Stimulated activated CD8-positive, alpha-beta memory T cell treated with anti-CD3 and anti-CD28 coated beads, Interleukin-4, amount 100 ng/mL, for 24 hours (primary cell): ENCODE measurements at places on chromosomes 11 and 22.

- no peak for DNase-seq
These were observed 277.5 kb downstream of the CTTN start for GRCh38 chr11:70675697-70676374.

DNA sequence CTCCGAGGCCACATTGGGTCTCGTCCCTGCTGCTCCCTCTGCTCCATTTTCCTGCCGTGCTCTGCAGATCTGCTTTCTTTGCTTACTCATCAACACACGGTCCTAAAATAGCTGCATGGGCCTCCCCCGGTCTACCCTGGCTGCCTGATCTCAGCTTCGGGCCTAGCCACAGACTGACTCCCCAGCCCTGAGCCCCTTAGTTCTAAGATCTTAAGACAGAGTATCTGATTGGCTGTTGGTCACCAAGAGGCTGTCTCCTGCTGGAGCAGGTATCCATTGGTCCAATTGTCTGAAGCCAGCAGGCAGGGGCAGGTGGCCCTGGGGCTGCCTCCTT, 53.7 kb upstream of the NECTIN1 start:
- DNase-seq = no peak

GRCh38 chr11:134691985-134692384, 279.9 kb upstream of the B3GAT1 start:
- no peak for DNase-seq

GRCh38 chr22:43996170-43996980, 27.7 kb upstream of the PARVB start:
- DNase-seq = peak; percentile 66

GRCh38 chr11:15873501-15873900, 482.8 kb downstream of the SOX6 start:
- no peak for DNase-seq

DNA sequence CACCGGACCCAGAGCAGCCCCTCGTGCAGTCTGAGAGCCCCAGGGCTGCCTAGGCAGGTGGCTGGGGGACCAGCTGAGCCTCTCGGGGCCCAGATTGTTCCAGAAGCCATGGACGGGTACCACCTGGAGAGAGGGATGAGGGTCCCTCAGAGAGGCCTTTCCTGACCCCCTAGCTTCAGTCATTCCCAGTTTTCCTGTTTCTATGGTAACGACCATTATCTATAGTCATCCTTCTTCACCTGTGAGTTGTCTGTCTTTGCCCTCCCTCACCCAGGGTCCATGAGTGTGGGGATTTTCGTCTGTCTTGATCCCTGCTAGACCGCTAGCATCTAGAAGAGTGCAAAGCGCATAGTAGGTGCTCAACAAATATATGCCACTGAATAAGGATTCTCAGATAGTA, 76.3 kb upstream of the TCF20 start:
- no peak for DNase-seq

- DNase-seq = peak; percentile 59
These were observed 11.1 kb downstream of the POLR3H start for GRCh38 chr22:41532908-41533825.

- DNase-seq = no peak
These were observed 23.0 kb downstream of the CHID1 start for GRCh38 chr11:887589-887988.

DNA sequence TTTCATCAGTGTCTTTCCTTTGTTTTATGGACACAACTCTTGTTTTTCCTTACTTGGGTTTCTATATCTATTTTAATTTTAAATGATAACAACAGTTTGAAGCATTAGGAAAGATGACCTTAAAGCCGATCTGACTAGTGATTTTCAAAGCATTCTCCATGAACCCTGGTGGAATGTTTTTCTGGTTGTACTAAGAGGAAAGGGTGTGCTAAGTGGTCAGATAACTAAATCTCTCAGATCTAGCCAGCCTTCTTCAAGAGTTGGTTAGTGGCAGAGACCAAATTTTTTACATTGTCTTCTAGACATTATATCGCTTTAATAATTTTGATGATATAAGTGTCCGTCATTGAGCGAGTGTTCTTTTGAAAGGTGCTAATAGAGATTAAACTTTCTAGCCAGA, 134.4 kb downstream of the METTL15 start:
- no peak for DNase-seq

DNA sequence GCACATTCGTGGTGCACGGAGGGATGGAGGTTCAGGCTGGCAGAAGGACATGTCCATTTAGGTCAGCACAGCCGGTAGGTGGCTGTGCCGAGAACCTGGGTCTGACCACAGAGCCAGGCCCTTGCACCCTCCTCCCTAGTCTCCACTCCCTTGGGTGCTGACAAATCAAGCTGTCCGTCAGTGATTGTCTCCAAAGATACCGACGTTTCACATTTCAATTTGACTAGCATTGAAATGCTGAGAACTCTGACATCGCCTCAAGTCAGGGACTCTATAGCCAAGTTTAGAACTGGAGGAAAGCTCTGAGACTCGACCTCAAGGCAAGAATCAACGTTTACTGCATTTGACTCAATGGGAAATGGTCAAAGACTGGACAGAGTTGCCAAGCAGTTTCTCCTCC, 1321.1 kb downstream of the TBC1D22A start:
- DNase-seq = no peak

DNA sequence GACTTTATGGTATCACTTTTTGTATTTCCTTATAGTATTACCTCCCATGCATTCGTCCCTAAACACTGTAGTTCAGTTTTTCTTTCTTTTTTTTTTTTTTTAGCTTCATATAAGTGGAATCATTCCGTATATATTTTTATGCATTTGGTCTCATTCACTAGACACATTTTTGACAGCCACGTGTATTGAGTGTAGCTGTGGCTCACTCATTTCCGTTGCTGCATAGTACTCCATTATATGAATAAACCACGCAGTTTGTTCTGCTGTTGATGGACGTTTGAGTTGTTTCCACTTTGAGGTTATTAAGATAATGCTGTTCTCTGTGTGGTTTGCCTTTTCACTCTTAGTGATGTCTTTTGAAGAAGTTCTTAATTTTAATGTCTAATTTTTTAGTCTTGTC, 8.4 kb downstream of the APLP2 start:
- no peak for DNase-seq

DNA sequence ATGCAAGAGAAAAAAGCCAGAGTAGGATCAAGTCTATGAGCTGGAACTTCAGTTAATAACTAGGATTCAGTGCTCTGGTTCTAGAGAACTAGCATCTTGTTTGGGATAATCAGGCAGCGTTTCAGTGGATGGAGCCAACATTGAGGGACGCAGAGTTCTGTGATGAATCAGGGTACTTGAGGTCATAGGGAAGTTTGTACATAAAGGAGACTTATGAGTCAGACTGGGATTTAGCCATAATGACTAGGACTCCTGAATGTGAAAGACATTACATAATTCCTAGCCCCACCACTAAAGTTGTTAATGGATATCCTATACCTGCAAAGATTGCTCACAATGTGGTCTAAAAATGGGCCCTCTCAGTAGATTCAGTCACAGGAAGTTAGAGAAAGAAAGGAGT, 6.8 kb downstream of the SLN start:
- no peak for DNase-seq

GRCh38 chr11:123586568-123586967, 67.9 kb downstream of the SCN3B start:
- DNase-seq = no peak

- no peak for DNase-seq
These were observed 24.3 kb downstream of the TTC12 start for GRCh38 chr11:113338730-113339129.

GRCh38 chr11:33869481-33870422, 22.1 kb downstream of the LMO2 start:
- DNase-seq = no peak
